Melanocyte of skin (primary cell): ENCODE measurements at places on chromosomes 13 and 19. TPM values are rescaled to one million over a fixed set of nuclear protein-coding genes. Genes with fewer than 3 reads are reported as not detected.

The ZNF613 gene
- 4.5 and 8.0 TPM in 2 replicates for total RNA-seq

The ERICH6B gene
- total RNA-seq, result not detected in 2 replicates

The C19orf18 gene
- 0.34 TPM in 1 of 2 replicates, not detected in the other for total RNA-seq

The B3GNT3 gene
- under 0.01 TPM in 1 of 2 replicates, not detected in the other for total RNA-seq

The C1QTNF9B gene
- total RNA-seq, result not detected in 2 replicates

The CD320 gene
- 47.0 and 49.5 TPM in 2 replicates for total RNA-seq

The ZNF491 gene
- total RNA-seq, result 2.7 and 3.7 TPM in 2 replicates

The PEAK3 gene
- under 0.01 TPM in 1 of 2 replicates, not detected in the other for total RNA-seq

The CYP4F12 gene
- total RNA-seq, result not detected in 2 replicates

The PLPP2 gene
- total RNA-seq, result 1.4 and 1.8 TPM in 2 replicates

The ZNF554 gene
- 3.4 and 3.6 TPM in 2 replicates for total RNA-seq

The KASH5 gene
- total RNA-seq, result not detected in 2 replicates

The ANGPTL4 gene
- total RNA-seq, result 1.7 and 2.9 TPM in 2 replicates

The CBLC gene
- total RNA-seq, result 0.15 TPM in 1 of 2 replicates, not detected in the other

The ZNF600 gene
- total RNA-seq, result 4.5 and 6.2 TPM in 2 replicates

The FAM216B gene
- total RNA-seq, result not detected in 2 replicates

The CEACAM1 gene
- 6.2 and 9.3 TPM in 2 replicates for total RNA-seq

The MAST1 gene
- total RNA-seq, result 2.1 and 3.6 TPM in 2 replicates

The CACNG6 gene
- total RNA-seq, result not detected in 2 replicates

The ADAMTSL5 gene
- total RNA-seq, result 1.7 and 5.6 TPM in 2 replicates

The ATP8B3 gene
- 1.7 and 2.2 TPM in 2 replicates for total RNA-seq

The CGB3 gene
- not detected in 2 replicates for total RNA-seq

The KLK2 gene
- not detected in 2 replicates for total RNA-seq

The ZNF17 gene
- total RNA-seq, result 12.3 and 17.7 TPM in 2 replicates

The ZNF253 gene
- total RNA-seq, result 4.8 and 13.0 TPM in 2 replicates

The ZNF837 gene
- 3.3 and 3.8 TPM in 2 replicates for total RNA-seq

The DIAPH3 gene
- 10.0 and 10.2 TPM in 2 replicates for total RNA-seq

The IL11 gene
- total RNA-seq, result 0.31 TPM in 1 of 2 replicates, not detected in the other

The COX6B1 gene
- 275 and 339 TPM in 2 replicates for total RNA-seq

The COL5A3 gene
- total RNA-seq, result 18.9 and 34.8 TPM in 2 replicates

The NLRP7 gene
- total RNA-seq, result not detected in 2 replicates

The POGLUT2 gene
- 12.6 and 14.3 TPM in 2 replicates for total RNA-seq

The SLITRK5 gene
- under 0.01 and 0.46 TPM in 2 replicates for total RNA-seq

The GJB2 gene
- total RNA-seq, result 0.33 TPM in 1 of 2 replicates, not detected in the other
